Temporal lobe (tissue), 4 donors: ENCODE measurements at places on chromosomes 2 and 18. TPM values are rescaled to one million over a fixed set of nuclear protein-coding genes. Genes with fewer than 3 reads are reported as not detected.

Gene G6PC2
- not detected for total RNA-seq

Gene AOX1
- 1.7 TPM for total RNA-seq

Gene FSIP2
- 3.2 TPM for total RNA-seq

Gene TUBA3E
- total RNA-seq, result not detected
